ENCODE measurements at places on chromosomes 1 and 21.

DNA sequence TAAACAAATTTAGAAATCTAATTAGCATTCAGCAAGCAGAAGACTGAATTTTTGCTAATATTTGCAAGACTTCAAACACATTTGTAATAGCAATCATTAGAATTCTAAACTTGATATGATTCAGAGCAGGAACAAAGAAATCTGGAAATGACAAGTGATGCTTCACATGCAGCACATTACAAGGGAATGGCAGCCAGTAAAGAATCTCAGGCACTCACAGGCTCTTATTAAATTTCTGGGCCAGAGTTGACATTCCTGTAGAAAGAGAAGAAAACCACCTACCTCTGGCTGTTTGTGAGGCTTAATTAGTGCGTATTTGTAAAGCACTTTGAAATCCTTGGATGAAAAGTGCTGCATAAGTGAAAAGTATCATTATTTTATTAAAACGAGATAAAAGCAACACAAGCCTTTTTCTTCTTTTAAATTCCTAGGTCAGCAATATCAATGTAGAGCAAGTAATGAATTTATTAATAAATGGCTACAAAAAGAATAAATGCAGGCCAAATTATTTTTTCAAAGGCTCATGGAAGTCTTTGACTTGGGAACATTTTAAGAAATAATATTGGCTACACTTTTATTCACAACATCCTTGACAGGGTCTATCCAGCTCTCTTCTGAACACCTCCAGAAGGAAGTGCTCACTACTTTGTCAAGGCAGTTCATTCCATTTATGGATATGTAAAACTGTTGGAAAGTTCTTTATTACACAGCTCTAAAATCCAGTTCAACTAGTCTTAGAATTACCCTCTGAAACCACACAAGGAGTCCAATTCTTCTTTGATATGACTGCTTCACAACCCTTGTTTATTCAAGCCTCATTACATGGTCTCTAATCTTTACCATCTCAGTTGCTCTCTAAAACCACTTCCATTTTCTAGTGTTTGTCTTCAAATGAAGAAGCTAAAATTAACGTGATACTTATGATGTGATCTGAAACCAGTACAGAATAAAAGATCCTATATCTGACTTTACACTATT lies 32.1 kb upstream of the SCYL3 start:
- no peak for DNase-seq

DNA sequence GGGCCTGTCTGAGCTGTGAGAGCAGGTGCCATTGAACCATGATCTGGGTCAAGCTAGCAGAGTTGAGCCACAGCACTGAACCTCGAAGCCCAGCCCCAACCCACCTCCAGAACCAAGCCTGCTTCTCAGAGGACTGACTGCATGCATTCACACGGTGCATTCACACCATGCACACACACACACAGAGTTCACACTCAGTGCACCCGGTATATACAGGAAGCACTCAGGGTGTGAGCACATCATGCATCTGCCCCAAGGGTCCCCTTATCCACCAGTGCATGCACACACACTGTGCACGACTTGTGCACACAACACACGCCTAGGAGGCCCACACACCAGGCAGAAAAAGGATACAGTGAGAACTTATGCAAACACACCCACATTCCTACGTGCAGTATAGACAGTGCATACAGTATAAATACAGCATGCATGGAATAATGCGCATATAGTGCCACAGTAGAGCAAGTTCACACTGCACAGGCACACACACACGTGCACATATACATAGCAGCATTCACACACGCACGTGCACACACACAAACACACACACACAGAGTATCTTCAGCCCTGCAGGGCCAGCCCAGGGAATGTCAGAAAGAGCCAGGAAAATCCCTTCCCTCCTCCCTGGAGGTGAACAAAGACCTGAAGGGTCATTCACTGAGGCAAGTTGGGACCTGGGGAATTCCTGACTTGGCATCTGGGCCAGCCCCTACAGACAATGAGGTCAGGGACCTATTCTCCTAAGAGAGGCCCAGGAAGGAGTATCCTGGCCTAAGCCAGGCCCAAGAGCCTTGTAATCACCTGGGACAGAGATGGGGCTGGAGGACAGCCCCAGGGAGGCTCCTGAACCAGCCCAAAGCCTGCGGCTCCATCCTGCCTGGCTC lies 42.1 kb downstream of the CAMK2N1 start:
- no peak for DNase-seq

DNA sequence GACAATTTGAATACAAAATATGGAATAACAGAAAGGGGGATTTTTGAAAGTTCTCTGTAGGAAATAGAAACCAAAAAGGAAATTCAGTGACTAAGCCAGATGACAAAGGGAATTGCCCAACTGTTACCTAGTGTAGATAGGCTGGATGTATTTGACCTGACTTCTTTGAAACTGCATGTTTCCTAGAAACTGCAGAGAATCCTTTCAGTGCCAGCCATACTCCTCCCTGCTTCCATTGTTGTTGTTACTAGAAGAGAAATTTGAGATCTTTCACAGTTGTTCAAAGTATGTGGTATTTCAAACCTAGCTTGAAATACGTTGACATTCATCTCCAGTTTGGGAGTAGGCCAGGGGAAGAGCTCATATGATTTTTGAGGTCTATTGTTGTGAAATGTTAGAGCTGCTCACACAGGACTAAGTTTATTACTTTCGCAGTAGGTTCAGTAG lies 1.8 kb upstream of the GBP5 start:
- no peak for DNase-seq

- DNase-seq, result no peak
Observed at GRCh38 chr1:160806109-160806665, 10.2 kb downstream of the LY9 start.
